Fibroblast of skin of right quadriceps (primary cell): ENCODE measurements at places on chromosomes 13 and 19.

DNA sequence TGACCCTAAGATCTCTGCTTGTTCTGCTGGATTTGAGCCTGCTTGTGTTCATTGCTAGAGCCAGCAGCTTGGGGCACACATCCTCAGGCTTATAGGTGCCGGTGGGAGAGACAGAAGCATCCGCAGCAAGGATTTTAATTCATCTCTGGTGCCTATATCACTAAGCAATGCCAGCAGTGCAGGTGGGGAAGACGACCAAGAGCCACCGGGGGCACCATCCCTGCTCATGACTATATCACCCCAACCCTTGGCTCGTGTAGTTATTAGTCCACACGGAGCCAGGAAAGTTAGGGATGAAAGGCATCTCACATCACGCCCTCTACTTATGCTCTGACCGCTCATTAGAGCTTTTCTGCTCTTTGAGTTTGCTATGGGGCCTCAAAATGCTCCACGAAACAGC is 298.2 kb downstream of the DCLK1 start:
- no peak for DNase-seq

DNA sequence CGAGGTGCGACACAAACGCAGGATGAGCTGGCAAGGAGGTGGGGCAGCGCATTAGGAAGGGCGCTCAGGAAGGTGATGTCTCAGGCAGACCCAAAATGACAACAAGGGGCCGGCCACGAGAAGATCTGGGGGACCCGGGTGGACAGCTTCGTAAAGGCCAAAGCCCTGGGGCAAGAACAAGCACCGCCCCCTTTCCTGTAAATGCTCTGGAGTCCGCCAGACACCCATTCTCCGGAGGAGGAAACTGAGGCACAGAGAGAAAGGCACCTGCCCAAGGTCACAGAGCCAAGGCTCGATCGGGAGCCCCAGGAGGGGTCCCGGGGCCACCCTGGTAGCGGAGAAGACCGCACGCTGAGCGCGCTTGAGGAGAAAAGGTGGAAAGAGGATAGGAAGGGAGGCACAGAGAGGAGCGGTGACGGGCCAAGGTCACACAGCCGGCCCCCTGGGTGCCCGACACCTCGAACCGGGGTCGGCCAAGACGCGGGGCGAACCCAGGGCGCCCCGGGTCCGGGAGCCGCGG is 571 bp downstream of the SAFB2 start:
- DNase-seq = no peak

DNA sequence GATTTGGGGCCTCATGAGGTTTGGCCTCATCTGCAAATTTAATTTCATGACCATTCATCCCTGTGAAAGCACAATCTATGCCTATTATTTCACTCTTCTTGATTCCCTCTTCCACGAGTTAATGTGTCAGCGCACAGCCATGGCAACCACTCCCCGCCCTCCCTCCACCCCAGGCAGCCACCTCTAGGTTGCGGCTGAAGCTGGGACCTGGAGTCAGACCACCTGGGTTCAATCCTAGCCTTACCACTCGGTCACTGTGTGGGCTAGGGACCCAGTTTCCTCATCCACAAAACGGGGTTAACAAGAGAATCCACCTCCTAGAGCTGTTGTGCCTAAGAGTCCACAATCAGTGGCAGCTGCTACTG is 9.8 kb downstream of the CHST8 start:
- no peak for DNase-seq

- no peak for DNase-seq
Measured at GRCh38 chr13:107234319-107235073, 666.6 kb upstream of the ARGLU1 start.

- no peak for DNase-seq
Measured at GRCh38 chr19:56834564-56835375, 5.8 kb downstream of the PEG3 start.

GRCh38 chr13:25966086-25966485 is 85.7 kb downstream of the SHISA2 start:
- DNase-seq = no peak

- DNase-seq = peak; percentile 19
Measured at GRCh38 chr19:17555929-17556813, 722 bp downstream of the COLGALT1 start.

- no peak for DNase-seq
Measured at GRCh38 chr13:78465250-78465649, 138.1 kb downstream of the POU4F1 start.

- peak; percentile 31 for DNase-seq
Measured at GRCh38 chr13:37023871-37024270, 23.3 kb downstream of the EXOSC8 start.

DNA sequence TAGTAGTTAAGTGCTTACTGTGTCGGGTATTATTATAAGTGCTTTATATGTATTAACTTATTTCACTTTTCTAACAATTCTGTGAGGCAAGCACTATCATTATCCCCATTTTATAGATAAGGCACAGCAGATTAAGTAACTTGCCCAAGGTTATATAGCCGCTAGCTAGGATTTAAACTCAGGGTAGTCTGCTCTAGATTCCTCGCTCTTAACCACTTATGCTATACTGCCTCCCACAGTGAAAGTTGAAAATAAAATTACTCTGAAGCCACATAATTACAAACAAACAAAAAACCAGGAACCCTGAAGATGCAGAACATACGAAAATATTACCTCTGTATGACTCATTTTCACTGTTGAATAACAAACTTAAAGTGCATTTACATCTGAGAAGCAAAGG is 3.9 kb downstream of the TEX30 start:
- DNase-seq = peak; percentile 3

DNA sequence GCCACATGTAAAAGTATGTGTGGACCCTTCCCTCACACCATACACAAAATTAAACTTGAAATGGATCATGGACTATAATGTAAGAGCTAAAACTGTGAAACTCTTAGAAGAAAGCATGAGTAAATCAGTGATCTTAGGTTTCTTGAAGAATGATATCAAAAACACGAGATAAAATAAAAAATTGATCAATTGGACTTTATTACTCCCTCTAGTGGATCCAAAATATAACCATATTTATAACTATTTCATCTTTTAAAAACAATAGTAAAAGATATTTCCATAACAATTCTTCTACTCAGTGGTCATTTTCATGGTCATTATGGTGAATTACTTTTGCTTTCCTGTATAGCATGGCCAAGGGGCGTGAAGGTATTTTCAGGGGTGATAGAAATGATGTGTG is 174.6 kb upstream of the LSM14A start:
- DNase-seq = no peak

DNA sequence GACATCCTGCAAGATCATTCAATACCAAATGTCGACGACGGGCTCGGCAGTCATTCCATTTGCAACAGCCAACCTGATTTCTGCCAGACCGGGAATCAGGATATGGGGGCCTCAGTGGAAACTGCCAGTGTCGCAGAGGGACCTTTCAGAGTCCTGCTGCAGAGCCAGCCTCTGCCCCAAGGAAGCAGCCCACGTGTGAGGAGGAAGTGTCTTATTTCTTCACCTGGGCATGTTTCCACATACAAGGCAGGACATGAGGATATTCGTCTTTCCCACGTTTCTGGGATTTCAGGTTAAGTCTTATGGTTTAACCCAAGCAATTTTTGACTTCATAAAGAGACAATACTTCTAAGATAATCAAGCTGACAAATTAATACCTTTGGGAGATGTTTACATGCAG is 69.9 kb downstream of the ABCC4 start:
- DNase-seq = no peak

DNA sequence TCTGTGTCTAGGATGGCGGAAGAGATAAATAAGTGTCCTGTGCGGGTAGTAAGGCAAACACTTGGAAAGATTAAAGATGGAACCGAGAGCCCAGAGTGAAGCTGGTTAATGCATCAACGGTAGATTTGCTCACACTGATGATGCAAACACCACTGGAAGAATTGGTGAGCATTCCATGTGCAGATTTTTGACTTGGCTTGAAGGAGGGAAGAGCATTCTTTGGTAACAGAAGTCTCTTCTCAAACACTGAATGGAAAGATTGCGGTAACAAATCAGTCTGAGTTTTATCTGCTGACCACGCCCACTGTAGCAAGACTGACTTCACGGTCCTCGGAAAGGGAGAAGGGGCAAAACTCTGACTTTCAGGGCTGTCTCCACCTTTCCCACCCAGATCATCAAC is 112.5 kb downstream of the COL4A1 start:
- DNase-seq = no peak

GRCh38 chr13:113489171-113489548 is 1.4 kb downstream of the DCUN1D2 start:
- DNase-seq = no peak

GRCh38 chr19:14533450-14533849 is 4.1 kb downstream of the TECR start:
- no peak for DNase-seq

DNA sequence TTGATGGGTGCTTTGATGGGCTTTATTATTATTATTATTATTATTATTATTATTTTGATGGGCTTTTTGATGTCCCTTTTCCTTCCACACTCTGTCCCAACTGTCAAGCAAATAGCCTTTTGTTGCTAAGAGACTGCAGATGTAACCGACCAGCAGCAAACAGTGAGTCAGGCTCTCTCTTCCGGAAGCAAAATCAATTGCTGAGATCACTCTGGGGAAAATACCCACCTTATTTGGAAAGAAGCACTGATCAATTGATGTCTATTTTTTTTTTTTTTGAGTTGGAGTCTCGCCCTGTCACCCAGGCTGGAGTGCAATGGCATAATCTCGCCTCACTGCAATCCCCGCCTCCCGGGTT is 2.9 kb downstream of the LDLR start:
- peak; percentile 66 for DNase-seq

GRCh38 chr19:46409191-46409590 is 4.2 kb downstream of the CCDC8 start:
- no peak for DNase-seq

GRCh38 chr13:77456271-77456670 is 79.2 kb upstream of the SCEL start:
- no peak for DNase-seq

- no peak for DNase-seq
Measured at GRCh38 chr13:88142653-88143052, 471.5 kb downstream of the SLITRK5 start.

- no peak for DNase-seq
Measured at GRCh38 chr13:38590230-38590629, 96.6 kb upstream of the FREM2 start.

- no peak for DNase-seq
Measured at GRCh38 chr19:4660181-4660791, 9.9 kb downstream of the MYDGF start.

DNA sequence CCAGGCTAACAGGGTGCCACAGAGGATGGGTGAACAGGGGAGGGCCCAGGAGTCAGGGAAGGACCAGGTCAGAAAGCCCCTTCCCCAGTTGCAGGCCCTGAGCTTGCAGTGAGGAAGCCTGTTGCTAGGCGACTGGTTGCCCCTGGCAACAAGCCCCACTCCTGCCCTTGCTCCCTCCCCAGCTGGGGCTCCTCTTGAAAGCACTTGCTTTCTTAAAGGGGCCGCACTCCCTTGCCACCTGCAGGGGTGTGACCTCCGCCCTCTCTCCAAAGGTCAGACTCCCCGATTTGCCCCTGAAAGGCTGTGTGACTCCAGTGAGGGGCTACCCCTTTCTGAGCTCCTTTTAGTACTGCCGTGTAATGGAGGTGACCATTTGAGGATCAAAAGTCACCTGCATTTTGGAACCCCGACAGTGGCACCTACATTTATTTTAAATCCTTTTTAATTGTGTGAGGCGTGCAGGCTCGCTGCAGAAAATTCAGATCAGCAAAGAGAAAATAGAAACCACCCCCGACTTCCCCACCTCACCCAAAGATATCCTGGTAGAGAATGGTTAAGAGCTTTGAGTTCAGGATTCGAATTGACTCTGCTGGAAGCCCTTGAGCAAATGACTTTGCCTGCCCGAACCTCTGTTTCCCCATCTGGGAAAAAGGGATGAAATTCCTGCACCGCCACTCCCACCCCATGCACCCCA is 4.8 kb downstream of the FCHO1 start:
- DNase-seq = peak; percentile 37

DNA sequence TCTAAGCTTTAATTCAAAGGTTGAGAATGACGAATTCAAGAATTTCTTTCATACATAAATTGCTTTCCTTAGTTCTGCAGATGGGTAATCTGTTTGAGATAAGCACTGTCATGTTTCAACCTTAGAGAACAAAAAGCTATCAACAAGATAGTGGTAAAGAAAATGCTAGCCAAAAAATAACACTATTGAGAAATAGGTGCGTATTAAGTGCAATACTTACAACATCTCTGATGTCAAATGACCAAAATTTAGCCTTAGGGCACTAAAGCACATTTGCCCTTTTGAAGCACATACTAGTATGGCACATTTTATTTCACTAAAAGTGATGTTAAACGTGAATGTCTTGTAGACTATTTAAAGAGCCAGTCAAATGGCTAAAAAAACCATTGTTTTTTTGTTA is 4.9 kb downstream of the KBTBD6 start:
- DNase-seq = no peak

DNA sequence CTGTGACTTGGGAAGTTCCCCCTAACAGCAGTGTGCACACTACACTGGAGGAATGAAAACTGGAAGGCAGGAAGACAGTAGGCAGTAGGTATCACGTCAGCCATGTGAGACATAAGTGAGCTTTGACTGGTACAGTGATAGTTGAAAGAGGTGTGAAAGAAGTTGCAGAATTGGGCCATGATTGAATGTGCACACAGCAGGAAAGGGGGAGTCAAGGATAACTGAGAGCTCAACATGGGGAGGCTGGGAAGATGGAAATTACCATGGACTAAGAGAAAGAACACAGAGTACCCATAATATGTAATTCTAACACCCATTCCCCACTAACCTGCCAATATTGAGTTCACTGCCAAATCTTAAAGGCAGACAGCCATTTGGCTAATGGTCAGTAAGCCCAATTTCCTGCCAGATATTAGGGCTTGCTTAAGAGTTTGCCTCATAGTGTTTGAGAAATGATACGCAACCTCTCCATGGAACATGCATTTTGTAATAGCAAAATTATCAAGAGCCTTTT is 321.7 kb downstream of the DCT start:
- no peak for DNase-seq

DNA sequence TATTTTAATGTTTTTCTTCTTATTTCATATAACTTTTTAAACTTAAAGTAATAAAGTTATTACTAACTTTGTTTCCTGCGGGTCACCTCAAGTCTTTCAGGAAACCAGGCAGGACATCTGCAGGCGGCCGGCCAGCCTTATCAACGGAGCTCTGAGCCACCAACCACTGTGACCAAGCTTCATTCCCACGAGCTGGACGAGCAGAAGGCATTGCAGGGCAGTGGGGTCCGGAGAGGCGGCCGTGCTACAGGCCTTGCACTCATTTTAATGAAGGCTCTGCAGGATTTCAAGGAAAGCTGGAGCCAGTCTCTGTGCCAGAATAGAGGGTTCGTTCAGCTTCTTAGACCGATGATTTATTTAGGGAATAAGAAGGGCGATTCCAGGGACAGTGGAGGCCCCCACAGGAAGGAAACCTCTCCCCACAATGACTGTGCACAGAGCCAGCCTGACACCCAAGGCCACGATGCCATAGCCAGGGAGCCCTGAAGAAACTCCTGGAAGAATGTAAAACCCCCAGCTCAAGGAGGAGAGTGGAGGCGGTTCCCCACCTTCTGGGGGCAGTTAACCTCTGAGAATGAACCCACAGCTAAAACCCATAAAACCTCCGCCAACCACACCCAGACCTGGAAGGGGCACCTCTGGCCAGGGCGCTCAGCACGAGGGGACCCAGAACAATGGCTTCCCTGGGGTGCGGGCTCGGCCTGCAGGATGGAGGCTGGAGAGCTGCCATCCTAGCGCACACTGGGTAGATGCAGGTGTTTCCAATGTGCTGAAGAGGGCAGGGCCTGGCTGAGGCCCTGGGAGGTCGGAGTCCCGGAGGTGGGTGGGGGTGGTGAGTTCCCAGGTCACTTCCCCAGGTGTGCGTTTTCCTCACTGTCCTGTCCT is 75.0 kb downstream of the RASA3 start:
- DNase-seq = no peak

GRCh38 chr13:47459512-47459911 is 541.6 kb downstream of the SUCLA2 start:
- peak; percentile 43 for DNase-seq

- DNase-seq = peak; percentile 98
Measured at GRCh38 chr19:16076154-16076957, at the start of gene TPM4. Gene TPM4, plus strand, starts transcription at chr19:16076495. Its CDS starts 71 bp downstream, at chr19:16076566.
